IPS-NIHi11 (cell line): ENCODE measurements at places on chromosomes 5 and 9.

DNA sequence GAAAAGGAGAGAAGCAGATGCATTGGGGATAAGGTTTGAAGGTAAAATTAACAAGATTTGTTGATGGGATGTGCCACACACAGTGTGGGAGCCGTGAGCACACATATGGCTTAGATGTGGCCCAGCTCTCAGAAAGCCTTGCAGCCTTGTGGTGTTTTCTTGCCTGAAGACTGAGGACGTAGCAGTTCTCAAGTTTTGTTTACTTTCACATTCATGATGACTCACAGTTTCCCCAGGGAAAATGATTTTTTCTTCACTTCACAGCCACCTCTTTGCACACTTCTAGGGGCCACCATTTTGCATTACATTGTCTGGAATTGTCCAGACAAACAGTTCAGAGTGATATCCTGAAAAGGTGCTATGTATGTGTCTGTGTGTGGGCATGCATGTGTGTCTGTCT, 126.2 kb downstream of the BASP1 start:
- no peak for DNase-seq

DNA sequence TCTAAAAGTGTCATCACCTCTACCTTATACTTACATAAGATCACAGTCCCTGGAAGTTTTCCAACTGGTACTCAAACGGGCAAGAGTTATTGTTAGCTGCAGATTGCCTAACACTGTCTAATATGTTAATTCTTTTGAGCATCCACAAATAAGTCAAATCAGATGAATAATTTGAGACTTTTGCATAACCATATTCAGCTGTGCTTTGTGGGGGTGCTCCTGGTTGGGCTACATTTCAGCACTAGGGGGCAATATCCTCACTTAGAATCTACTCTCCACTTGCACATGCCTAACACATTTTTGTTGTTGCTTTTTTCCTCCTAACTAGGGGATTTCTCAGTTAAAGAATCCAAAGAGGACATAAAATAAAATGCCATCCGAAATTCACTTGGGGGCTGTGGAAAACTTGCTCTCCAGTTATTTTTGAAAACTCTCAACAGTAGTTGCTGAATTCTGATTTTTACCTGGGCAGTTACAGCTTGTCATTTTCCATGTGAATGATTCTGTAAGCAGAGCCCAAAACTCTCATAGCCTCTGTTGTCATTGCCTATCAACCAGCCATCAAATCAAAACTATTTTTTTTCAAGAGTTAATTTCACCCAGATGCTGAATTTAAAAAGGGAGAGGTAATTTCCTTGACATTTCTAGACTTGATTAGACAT, 71.5 kb downstream of the TRIM36 start:
- peak; percentile 53 for DNase-seq

DNA sequence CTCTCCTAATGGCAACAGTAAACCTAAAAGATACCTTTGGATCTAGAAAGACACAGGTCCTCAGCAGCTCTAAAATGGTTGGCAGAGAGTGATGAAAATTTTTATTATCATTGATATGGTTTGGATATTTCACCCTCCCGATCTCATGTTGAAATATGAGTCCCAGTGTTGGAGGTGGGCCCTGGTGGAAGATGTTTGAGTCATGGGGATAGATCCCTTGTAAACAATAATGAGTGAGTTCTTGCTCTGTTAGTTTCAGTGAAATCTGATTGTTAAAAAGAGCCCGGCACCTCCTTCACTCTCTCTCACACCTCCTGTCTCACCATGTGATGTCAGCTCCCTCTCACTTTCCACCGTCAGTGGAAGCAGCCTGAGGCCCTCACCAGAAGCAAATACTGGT, 117.7 kb downstream of the FRMD3 start:
- no peak for DNase-seq

GRCh38 chr5:129716235-129716634, 31.7 kb upstream of the MINAR2 start:
- DNase-seq: no peak

- DNase-seq: no peak
Observed at GRCh38 chr9:123120953-123121352, 87.5 kb downstream of the GPR21 start.

- DNase-seq: no peak
Observed at GRCh38 chr9:137266162-137266527, 11.0 kb downstream of the NELFB start.

- DNase-seq: no peak
Observed at GRCh38 chr9:105883847-105884246, 189.5 kb downstream of the TMEM38B start.

DNA sequence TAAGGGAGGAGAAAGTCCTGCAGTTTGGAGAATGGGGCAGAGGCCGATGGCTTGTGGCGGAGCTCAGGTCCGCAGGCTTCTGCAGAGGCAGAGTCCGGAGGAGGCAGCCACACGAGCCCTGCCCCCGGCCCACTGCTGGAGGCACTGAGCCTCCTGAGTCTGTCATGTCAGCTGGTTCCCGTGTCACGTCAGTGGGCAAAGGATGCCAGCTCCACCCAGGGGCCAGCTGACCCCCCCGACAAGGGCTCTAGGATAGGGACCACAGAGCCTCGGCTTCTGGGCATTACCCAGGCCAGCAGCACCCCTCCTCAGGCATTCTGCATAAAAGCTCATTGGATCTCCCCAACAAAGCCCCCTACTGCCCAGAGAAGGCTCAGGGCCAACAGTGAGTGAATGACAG, 8.5 kb downstream of the SH3PXD2B start:
- no peak for DNase-seq

DNA sequence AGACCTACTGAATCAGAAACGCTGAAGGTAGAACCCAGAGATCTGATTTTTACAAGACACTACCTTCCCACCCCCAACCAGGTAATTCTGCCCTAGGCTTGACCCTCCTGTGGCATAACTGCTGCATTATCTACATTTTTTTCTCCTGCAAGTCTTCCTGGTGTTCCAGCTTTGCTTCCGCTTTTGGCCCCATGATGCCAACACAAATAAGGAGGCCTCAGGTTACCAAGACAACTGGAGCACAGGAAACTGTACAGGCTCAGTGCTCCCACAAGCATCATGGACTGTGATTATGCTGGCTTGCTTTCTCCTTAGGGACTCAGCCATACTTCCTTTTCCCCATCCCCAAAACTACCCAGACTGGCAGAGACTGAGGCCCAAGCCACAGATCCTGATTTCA, 6.6 kb upstream of the MSMP start:
- DNase-seq: no peak

GRCh38 chr9:136391737-136392537, 8.0 kb downstream of the SNAPC4 start:
- no peak for DNase-seq

GRCh38 chr5:39412721-39413394, 11.9 kb downstream of the DAB2 start:
- no peak for DNase-seq

GRCh38 chr5:107615299-107615817, 55.4 kb downstream of the EFNA5 start:
- no peak for DNase-seq

GRCh38 chr5:170311511-170312300, 14.1 kb upstream of the LCP2 start:
- no peak for DNase-seq

DNA sequence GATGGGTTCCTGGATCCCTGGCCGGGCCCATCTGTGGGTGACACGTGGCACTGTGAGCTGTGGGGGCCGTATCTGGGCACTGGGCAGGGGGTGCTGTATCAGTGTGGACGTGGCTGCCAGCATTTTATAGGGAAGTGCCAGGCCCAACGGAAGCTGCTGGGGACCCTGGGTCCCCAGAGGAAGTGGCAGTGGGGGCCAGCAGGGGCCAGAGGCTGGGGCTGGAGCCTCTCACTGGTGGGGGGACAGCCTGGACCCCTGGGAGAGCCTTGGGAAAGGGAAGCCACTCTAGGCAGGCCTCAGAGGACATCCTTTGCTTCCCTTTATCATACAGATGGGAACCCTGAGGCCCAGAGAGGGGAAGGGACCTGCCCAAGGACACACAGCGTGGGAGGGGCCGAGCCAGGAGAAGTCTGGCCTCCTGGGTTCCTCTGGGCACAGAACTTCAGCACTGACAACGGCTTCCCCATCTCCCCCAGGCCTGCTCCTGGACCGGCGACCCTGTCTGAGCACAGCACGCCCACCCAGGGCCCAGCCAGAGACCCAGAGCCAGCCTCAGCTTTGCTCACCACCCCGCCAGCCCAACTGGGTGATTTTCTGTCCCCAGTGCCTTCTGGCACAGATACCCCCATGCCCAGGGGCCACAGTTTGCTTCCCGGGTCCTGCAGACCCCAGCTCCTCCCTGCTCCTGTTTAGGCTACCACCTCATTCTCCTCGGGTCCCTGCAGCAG, 15.5 kb upstream of the LAMC3 start:
- DNase-seq: no peak

DNA sequence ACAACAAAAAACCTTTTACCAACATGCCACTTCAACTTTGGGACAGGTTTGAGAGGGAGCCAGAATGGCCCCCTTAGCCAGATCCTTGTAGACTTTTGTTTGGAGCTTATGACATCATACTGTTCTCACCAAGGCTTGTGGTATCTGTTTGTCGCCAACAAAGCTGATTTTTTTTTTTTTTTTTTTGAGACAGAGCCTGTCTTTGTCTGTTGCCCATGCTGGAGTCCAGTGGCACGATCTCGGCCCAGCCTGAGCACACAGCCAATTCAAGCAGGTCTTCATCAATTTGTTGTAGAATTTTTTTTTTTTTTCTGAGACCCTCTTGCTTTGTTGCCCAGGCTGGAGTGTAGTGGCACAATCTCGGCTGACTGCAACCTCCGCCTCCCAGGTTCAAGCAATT, 26.4 kb upstream of the NTNG2 start:
- no peak for DNase-seq

DNA sequence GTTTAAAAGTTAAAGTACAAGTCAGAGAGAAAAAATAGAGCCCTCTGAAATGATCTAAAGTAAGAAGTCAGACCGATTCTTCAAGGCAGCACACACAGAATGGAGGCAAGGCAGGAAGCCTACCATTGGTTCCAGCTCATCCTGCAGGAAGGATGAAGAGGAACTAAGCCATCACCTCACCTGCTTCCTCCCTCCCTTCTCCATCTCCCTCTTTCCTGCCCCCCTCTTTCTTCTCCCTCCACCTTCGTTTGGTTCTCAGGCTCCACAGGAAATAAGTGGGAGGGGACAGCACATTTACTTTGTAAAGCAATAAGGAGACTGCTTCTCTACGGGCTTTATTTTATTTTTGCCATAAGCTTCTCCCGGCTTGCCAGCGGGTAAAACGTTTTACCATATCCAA, 213.4 kb downstream of the TRIM32 start:
- DNase-seq: no peak

DNA sequence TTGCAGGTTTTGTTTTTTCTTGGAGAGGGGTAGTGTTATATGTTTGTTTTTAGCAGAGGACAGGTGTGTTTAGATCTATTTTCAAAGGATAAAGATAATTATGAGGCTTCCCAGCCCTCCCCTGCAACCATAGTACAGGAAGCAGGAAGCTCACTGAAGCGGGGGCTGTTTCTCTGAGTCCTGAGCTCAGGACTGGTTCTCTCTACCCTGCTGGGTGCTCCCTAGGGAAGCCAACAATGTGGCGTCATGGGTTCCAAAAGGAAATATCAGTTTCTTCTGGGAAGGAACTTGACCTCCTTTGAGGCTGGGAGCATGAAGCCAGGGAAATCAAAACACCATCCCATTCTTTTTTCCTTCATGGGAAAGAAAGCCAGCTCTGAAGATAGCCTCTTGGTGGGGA, 62.2 kb downstream of the RAD23B start:
- DNase-seq: no peak
